ENCODE measurements at places on chromosomes 7 and 10.

DNA sequence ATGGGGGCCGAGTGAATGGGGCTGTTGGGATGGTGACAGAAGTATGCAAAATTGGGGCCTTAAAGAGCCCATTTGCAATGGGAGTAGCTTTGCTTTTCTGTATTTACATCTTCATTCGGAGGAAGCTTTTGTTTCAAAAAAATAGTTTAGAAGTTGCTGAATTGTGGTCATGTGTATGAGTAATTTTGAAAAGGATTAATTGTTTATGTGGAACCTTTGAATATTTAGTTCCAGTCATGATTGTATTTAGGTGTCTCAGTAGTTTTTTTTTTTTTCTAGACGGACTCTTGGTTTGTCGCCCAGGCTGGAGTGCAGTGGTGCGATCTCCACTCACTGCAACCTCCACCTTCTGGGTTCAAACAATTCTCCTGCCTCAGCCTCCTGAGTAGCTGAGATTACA, 37.2 kb downstream of the RBM33 start:
- DNase-seq = no peak

DNA sequence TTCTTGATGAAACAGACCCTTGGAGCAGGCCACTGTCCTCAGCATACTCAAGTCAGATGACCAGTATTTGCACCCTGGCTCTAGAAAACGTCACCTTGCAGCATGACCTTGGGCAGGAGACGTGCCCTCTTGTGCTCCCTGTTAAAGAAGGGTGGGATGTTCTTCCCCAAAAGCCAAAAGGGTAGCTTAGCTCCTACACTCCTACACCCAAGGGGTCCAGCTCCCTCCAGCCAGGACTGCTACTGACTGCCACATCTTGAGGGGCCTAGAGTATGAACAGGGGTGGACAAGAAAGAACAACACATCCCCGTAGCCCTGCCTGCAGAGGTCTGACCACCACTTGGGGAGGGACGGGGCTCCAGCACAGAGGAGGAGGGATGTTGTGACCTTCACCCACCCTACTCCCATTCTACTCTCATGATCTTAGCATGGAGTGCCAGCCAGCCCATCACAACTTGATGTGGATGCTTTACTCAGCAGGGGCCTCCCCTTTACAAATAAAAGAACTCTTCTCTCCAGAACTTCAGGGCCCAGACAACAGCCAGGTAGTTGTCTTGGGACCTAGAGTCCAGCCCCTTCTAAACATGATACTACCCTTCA, 165.3 kb upstream of the ZMIZ1 start:
- no peak for DNase-seq

DNA sequence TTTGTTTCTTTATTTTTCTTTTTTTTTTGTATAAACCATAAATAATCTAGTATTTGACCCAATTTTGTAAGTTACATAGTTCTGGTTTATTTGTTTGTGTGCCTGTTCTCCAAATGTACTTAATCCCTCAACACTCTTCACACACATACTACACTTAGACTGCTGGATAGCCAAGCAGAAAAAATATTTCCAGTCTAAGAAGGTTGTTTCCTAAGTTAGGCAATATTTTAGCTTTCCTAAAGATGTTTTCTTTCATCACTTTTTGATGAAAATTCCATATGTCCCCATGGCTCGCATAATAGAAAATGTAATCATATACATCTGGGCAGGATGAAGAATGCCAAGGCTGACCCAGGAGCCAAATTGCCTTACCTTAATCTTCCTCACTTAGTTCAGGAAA, 105.3 kb downstream of the PPP1R3A start:
- no peak for DNase-seq

GRCh38 chr10:102777711-102778453, 34.1 kb downstream of the WBP1L start:
- no peak for DNase-seq

DNA sequence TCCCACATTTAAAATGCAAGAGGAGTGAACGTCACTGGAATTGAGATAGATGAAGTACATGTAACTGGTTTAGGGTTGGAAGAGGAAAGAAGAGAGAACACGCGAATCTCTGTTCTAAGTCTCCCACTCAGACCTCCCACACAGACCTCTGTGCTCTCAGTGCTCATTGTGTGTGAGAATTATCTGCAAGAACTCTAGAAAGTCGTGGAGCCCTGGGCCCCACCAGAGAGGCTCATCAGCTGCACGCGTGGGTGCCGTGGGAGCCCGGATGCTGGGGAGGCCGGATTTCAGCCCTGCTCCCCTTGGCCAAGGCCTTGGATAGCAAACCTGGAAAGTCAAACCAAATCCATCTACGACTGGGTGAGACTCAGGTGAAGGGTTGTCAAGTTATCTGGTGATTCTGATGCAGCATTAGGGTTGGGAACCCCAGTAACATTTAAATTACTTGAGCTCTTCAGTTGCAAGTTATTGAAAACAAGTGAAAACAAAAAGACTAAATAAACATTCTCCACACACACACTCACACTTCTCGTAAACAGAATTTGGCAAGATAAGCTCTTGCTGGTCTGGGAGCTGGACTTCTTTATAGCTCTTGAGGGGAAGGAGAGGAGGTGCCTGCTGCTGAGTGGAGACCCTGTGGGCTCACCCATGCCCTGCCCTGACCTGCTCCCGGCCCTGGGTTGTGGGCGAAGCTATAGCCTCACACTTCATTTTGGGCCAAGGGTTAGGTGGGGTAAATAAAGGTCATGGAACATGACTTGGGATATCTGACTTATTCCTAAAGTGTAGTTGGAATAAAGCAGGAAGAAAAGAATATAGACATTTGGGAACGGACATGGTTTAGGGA, 250.3 kb downstream of the ADARB2 start:
- DNase-seq = no peak

- no peak for DNase-seq
These were observed 14.9 kb upstream of the MRPS24 start for GRCh38 chr7:43884209-43884608.

DNA sequence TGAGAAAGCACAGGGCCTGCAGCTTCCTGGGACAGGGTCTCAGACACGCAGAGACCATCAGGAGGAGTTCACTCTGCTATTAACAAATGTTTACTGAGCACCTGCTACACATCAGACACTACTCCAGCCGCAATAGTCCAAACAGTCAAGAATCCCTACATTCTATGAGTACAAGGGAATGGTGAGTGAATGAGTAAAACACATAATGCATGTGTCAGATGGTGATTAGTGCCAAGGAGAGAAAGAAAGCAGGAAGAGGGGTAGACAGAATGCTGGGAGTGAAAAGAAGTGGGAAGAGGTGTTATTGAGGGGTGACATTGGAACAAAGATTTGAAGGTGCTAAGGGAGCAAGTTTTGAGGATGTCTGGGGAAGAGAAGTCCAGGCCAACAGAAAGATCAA, 634.2 kb upstream of the GALNT17 start:
- no peak for DNase-seq

- no peak for DNase-seq
These were observed 21.9 kb downstream of the CHRM2 start for GRCh38 chr7:136890399-136890798.

- DNase-seq = peak; percentile 2
These were observed 95.4 kb downstream of the ZRANB1 start for GRCh38 chr10:125037145-125037877.

DNA sequence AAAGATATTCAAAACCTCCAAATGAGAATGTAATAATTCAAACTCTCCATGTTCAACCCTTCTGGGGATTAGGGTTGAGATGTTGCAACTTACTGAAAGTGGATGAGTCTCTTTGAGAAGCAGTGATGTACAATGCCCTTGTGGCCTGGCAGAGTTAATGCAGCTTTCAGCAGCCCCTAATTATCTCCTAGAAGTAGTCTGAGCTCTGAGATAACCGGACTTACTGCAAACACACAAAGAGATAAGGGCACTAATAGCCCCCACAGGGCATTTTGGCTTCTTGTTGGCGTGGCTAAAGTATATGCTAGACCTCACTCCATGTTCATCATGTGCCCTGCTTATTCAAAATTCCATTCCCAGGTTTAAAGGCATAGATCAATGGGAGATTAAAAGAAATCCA, 404.7 kb downstream of the NEBL start:
- no peak for DNase-seq

DNA sequence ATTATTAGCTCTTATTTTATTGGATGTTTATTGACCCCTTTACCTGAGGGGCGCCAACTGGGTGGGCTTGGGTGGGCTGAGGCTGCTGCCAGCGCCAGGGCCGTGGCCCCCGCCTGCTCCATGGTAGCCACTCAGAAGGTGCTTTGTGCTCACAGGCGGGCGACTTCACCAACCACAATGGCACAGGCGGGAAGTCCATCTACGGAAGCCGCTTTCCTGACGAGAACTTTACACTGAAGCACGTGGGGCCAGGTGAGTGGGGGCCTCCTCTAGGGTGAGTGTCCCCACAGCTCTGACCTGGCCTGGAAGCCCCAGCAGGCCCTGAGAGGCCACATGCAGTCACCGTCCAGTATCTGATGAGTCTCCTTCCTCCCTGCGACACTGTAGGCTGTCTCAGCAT, 4.1 kb downstream of the PPIF start:
- DNase-seq = no peak

GRCh38 chr7:104207348-104207730, 474 bp downstream of the ORC5 start:
- DNase-seq = no peak

DNA sequence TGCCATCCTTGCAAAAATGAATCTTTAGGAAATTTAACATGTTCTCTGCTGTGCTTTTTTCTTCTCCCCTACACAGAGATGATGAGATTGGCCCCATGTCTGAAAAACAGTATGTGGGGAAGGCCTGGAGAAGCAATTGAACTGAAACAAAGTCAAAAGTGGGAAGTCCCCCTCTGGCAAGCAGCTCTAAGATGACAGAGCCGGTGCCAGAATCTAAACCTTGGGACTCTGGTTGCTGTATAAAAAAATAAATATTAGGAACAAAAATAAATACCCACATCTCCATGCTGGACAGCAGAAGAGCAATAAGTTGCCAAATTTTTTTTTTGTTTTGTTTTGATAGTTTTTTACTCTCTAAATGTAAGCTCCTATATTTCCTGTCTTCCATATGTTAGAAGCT, 51.8 kb upstream of the TRIL start:
- DNase-seq = no peak

Measured in posterior cingulate gyrus (tissue), 11 donors.